ENCODE measurements at places on chromosomes 1 and 21. TPM values are rescaled to one million over a fixed set of nuclear protein-coding genes. Genes with fewer than 3 reads are reported as not detected.

DNA sequence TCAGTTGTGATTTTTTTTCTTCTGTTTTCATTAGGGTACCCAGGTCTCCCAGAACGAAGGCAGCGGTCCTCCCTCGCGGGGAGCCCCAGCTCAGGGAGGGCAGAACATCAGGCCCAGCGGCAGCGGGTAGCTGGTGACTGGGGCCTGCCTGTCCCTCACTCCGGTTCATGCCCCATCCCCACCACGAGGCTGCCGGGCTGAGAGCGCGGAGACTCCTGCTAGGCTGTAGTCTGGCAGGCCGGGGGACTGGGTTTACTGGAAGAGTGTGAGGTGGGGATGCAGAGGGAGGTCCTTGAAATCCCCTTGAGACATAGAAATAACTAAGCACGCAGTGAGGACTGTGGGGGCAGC is 10.5 kb downstream of the BRINP2 start:
- DNase-seq = no peak

GRCh38 chr1:121417325-121417923 is 232.6 kb downstream of the SRGAP2C start:
- no peak for DNase-seq

DNA sequence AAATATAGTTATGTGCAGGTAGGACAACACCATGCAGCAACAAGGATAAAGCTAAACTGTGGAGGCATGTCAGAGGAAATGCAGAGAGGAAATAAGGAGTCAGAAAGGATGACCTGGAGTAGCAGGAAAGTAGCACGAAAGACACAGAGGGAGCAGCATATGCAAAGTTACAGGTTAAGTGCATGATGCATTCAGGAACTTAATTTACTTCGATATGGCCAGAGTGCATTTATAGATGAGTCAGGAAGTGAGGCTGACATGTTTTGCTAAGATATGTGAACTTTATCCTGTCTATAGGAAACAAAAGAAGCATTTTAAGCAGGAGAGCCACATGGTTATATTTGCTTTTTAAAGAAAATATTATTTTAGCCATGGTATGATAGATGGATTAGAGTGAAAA is 15.4 kb upstream of the MUTYH start:
- DNase-seq = no peak

DNA sequence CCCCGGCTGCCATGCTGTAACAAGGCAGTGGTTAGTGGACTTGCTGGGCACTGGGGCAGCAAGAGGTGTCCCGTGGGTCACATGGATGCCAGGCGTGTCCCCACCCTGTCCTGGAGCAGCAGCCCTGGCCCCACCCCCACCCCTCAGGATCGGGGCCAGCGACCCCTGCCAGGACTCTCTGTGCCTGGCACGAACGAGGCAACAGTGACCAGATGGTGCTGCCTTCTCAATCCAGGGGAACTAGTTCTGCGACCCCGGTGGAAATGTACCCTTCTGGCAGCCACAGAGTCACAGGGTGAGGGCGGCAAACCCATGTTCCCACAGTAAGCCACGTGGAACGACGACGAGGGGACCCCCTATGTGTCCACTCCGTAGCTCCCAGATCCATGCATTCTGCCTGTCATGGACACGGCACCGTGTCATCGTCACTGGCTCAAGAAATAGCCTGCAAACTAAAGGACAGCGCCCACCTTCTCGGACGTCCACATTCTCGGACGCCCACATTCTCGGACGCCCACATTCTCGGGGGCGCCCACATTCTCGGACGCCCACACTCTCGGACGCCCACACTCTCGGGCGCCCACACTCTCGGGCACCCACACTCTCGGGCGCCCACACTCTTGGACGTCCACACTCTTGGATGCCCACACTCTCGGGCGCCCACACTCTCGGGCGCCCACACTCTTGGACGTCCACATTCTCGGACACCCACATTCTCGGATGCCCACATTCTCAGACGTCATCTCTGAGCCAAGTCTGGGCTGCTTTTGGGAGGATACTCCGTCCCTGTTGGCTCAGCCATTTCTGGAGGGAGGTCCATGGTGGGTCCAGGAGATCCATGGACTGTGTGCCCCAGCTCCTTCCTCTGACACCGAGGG is 19.6 kb upstream of the ACTRT2 start:
- DNase-seq = peak; percentile 47

The RGS16 gene
- total RNA-seq = 2.8 TPM

DNA sequence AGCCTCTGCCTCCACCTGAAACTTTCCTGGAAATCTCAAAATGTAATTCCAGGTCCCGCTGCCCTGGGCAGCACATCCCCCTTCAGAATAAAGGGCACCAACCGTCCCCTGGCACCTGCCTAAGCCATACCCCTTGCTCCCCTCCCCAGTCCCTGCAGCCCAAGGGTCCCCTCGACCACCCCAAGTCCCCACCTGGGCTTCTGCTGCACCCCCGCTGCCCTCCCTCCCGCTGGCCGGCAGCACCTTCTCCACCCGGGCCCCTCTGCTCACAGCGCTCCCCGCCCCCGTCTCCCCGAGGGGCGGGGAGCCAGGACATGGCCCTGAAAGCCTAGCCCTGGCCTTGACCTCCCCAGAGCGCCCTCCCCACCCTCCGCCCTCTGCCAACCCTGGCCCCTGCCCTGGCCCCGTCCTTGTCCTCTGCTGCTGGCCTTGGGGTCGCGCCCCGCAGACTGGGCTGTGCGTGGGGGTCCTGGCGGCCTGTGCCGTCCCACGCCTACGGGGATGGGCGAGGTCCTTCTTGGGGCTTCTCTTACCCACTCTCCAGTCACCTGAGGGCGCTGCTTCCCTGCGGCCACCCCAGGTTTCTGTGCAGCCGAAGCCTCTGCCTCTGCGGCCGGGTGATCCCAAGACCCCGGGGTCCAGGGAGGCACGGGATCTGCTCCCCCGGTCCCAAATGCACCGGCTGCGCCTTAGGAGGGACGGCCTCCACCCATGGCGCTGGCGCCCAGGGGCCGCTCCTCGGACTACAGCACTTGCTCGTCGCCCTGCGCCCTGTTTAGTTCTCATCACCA is 41.7 kb downstream of the WDR4 start:
- no peak for DNase-seq

DNA sequence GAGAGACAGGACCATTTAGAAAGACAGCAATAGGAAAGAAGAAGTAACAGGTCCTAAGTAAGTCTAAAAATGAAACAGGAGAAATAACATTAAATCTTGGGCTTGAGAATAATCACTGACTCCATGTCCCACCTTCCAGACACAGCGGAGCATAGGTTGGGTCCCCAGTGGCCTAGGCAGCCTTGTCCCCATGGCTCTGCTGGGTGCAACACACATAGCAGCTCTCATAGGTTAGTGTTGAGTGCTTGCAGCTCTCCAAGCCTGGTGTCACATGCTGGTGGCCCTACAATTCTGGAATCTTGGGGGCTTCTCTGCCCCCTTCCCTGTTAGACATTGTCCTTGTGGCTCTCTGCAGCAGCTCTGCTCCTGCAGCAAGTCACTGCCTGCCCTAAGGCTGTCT is 952.8 kb upstream of the ADGRL2 start:
- DNase-seq = peak; percentile 59

The SPRR5 gene
- not detected for total RNA-seq

The HYI gene
- 65.8 TPM for total RNA-seq

The SIM2 gene
- total RNA-seq = not detected

The MFAP2 gene
- 12.4 TPM for total RNA-seq
